ENCODE measurements at places on chromosomes 16 and 17.

- DNase-seq, result no peak
Measured at GRCh38 chr17:45145035-45145389, 3.3 kb upstream of the HEXIM1 start.

- peak; percentile 82 for DNase-seq
Measured at GRCh38 chr16:30395155-30395991, at the start of gene ZNF48. ZNF48 (plus strand) TSS chr16:30395420; CDS start chr16:30395795, 375 bp downstream.

- DNase-seq, result no peak
Measured at GRCh38 chr17:44522883-44523671, 19.9 kb upstream of the GPATCH8 start.

DNA sequence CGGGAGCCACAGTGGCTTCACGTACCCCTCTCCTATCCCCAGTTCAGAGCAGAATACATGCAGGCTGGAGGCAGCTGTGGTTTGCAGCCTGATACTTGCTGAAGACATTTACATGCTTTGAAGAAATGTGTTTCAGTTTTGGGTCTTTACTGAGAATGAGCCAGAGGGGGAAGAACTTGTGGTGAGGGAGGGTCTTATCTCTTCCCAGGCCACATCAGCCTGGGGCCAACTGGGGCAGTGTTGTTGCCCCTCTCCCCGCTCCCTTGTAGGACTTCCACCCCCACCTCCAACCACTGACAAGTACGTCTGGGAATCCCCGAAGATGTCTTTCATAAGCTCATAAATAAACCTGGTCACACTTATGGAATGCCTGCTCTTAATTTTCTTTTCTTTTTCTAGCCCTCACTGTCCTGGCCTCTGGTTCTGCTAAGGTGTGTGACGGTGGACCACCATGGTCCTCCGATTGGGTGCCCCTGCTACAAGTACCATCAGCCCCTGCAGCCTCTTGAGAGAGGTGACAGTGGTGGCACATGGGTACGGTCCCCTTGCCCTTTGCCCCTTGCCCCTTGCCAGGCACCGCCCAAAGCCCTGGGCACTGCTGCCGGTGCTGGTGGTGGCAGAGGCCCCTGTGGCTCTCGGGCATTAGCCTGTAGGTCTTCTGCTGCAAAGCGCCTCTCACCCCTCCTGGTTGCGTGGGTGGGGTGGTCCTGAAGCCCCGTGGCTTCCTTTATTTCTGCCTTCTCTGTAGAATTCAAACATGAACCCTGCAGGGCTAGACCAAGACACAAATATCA lies 144.8 kb upstream of the RPH3AL start:
- DNase-seq, result no peak

DNA sequence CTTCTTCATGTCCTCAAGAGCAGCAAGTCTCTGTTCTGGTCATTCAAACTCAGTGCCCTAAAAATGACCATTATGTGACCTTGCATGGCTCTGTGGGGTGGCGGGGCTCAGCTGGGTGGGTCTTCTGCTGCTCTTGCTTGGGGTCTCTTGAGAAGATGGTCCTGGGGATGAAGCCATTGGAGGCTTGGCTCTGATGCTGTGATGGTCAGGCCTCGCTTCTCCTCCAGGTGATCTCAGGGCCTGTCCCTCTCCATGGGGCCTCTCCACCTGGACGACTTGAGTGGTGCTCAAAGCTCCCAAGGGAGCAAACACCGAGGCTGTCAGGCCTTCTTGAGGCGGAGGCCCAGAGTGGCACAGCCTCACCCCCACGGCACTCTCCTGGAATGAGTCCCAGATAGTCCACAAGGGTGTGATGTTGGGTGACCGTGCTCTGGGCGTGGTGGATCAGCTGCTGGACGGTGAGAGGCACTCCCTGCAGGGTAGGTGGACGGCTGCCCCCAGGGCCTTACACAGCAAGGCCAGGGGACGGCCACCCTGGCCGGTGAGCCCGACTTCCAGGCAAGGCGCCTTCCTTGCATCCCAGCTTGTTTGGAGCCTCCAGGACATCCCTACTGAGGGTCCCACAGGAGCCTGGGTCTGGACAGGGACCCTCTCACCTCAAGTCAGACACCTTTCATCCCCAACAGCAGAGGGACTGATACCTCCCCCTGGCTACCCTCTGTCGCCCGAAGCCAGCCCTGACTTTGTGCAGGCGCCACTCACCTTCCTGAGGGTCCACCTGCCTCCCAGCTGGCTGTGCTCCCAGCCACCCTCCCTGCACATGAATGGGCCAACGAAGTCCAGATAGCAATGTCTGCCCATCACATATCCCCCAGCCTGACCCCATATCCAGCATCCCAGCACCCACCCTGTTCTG lies 48.7 kb downstream of the USP22 start:
- no peak for DNase-seq

DNA sequence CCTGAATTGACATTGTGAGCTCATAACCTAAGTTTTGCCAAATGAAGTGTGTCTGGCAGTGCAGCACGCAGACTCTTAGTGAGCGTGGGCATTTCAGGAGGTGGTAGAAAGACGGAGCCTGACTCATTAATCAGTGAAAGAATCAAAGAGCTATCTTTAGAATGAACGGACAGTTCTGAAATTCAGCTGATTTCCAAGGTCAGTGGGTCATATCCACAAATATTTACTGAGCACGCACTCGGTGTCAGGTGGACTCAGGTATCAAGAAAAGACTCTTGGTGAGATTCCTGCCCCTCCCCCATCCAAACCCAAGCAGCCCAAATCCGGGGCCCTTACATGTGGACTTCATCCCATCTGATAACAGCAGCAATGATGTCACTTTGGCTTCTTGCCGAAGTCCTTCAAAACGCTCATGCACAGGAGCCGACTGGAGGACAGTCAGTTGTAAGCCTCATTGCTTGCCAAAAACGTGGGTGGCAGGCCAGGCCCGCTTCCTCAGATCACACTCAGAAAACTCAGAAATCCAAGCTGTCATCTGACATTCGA lies 185.8 kb downstream of the HS3ST3A1 start:
- no peak for DNase-seq

DNA sequence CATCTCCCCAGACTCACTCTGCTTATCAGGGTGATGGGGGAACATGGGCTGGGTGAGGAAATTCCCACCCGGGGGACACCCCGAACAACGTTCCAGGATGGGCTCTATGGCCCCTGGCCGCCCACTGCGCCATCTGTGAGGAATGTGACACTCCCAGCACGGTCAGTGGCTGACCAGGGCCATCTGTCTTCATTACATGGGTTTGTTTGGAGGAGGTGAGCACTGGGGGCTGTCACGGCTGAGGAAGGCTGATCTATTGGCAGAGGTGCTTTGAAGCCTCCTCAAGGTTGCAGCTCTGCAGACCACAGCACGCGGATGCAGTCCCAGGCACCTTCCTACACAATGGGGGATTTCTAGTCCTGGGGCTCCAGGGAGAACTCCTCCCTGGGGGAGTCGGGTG lies 214.1 kb upstream of the FOXF1 start:
- DNase-seq, result no peak

DNA sequence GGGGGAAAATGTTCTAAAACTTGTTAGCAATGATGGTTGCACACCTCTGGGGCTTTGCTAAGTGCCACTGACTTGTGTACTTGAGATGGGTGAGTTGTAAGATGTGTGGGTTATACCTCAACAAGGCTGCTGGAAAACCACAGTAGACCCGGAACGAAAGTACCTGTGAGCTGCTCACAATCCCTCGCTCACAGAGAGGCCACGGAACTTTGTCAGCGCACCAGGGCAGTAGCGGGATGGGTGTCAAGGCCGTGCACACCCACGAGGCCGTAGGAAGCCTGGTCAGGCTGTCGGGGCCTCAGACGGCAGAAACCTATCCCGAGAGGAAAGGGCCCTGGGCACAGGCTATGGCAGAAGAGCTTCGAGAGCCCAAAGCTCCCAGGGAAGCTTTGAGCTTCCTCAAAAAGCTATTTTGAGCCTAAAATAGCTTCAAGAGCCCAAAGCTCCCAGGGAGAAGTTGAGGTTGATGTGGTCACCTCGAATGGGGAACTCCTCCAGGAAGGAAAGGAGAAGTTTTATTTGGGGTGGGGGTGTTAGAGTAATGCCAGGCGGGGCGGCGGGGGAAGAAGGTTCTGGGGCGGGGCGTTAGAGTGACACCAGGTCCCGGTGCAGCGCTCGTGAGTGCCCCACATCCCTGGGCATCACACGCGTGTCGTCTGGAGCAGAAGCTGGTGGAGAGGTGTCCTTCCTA lies 19.0 kb downstream of the CBFA2T3 start:
- no peak for DNase-seq

GRCh38 chr16:58492735-58493134 lies 7.2 kb upstream of the NDRG4 start:
- no peak for DNase-seq

DNA sequence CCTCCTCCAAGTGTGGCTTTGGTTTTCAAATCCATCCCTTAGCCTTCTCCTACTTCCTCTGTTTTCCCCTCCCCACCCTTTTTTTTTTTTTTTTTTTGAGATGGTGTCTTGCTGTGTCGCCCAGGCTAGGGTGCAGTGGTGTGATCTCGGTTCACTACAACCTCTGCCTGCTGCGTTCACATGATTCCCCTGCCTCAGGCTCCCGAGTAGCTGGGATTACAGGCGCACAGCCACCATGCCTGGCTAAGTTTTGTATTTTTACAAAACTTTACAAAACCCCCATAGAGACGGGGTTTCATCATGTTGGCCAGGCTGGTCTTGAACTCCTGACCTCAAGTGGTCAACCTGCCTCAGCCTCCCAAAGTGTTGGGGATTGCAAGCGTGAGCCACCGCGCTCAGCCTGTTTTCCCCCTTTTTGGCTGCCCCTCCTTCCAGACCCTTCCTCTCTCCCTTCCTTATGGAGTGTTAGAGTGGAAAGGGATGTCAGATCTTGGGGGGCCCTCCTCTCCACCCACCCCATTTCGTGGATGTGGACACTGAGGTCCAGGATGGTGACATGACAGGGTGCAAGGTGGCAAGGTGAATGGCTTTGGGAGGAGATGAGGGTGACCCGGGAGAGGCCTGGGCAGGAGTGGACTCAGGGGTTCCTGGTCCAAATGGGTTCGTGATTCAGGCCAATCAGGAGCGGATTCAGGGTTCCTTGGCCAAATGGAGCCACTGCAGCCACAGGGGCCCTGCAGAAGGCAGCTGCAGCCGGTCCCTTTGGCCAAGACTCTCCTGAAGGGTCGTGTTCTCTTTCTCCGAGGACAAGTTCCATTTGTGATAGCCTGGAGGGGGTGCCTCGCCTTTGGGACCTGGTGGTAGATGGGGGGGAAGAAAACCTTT lies 4.8 kb downstream of the ABCC1 start:
- DNase-seq, result no peak

GRCh38 chr17:31780483-31780882 lies 78.6 kb downstream of the COPRS start:
- no peak for DNase-seq

GRCh38 chr17:16941072-16942036 lies 30.6 kb downstream of the TNFRSF13B start:
- DNase-seq, result no peak

GRCh38 chr17:41547378-41547841 lies 19.3 kb upstream of the KRT19 start:
- no peak for DNase-seq

- no peak for DNase-seq
Measured at GRCh38 chr16:3113765-3114479, 1.5 kb downstream of the ZNF205 start.

DNA sequence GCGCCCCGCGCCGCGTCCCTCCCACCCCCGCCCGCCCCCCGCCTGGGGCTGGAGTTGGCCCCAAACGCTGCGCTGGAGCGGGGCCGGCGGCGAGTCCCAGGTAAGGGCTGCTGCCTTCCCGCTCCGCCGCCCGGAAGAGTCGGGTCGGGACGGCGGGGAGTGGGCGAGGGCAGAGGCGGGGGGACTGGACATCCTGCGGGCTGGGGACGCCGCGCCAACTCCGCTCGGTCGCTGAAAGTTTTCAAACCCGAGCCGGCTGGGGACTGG lies 469 bp downstream of the GPRC5C start:
- DNase-seq, result no peak

DNA sequence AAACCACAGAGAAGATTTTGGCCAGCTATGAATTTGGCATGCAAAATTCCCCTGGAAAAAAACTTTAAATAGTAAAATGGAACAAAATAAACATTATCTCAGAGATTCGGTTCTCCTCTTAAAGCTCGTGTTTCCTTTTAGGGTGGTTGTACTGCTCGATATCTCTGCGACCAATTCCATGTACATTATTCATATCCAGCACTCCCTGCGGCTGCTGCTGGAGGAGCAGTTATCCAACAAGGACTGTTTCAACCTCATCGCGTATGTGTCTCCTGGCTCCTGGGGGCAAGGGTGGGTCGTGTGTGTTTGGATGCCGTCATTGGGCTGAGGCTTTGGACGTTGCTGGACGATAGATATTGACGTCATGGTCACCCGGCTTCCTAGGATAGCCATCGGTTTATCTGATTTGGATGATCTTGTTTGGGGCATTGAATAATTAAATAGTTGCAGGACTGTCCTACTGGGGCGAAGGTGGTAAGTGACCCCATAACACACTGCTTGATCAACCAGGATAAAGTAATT lies 33.8 kb downstream of the VWA3A start:
- DNase-seq, result no peak

DNA sequence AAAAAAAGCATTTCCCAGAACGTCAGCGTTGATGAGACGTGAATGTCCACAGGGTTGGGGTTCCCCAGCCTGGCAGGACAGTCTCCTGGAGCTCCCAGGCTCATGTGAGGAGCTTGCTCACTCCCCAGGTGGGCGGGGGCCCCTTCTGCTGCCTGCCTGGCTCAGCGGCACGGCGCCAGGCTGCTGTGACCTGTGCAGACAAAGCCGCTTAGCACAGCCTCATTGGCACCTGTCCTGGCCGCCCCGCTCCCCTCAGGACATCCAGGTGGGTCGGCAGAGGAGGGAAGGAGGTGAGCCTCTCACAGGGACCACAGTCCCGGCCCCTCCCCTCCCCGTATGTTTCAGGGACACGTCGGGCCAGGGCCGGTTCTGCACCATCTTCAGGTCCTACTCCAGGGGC lies 12.9 kb upstream of the WFIKKN1 start:
- no peak for DNase-seq

DNA sequence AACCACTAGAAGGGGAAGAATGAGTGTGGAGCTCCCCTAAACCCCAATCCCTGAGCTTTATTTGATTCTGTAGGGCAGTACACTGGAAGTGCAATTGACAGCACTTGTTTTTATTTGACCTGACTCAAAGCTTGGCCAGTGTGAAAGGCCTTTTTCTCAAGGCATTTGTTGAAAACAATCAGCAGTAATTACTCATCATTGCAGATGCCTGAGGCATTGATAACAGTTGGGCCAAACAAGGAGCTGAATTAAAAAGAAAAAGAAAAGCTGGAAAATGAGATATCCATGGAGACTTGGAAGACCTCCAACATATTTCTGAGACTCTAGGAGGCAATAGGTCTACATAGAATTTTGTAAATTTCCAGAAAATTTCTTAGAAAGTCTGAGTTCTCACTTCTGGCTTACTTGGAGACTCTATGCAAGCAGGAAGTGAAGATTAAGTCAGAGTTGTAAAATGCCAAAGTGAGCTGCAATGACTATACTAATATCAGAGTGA lies 200.8 kb upstream of the KCNJ16 start:
- DNase-seq, result no peak

GRCh38 chr17:61076621-61077031 lies 323.0 kb upstream of the TBX2 start:
- no peak for DNase-seq

GRCh38 chr17:376936-377863 lies 24.6 kb upstream of the RPH3AL start:
- no peak for DNase-seq
